ENCODE measurements at places on chromosomes 2 and 18. TPM values are rescaled to one million over a fixed set of nuclear protein-coding genes. Genes with fewer than 3 reads are reported as not detected.

The MBD2 gene
- total RNA-seq, result 91.9 TPM

The KCNF1 gene
- total RNA-seq, result not detected

The CROCC2 gene
- total RNA-seq, result not detected

The ALKAL2 gene
- not detected for total RNA-seq

The C2orf15 gene
- 0.79 TPM for total RNA-seq

The TSPYL6 gene
- total RNA-seq, result not detected

The LYPD6B gene
- not detected for total RNA-seq

The ZEB2 gene
- total RNA-seq, result 1.2 TPM

The MAPRE3 gene
- total RNA-seq, result 1.8 TPM

The TRIM43 gene
- total RNA-seq, result not detected

The NPAS2 gene
- 10.2 TPM for total RNA-seq

The SERPINB7 gene
- not detected for total RNA-seq

The CCDC148 gene
- not detected for total RNA-seq

The DBI gene
- total RNA-seq, result 147 TPM

The SLC23A3 gene
- total RNA-seq, result 2.5 TPM

The GPR45 gene
- not detected for total RNA-seq

The CIB4 gene
- total RNA-seq, result not detected

The SEPTIN10 gene
- total RNA-seq, result 1.0 TPM

The REG3G gene
- not detected for total RNA-seq

The LAMA1 gene
- not detected for total RNA-seq

The CKAP2L gene
- total RNA-seq, result 45.4 TPM

The C2orf92 gene
- 8.3 TPM for total RNA-seq

The SLC30A3 gene
- 0.12 TPM for total RNA-seq

The CRACDL gene
- total RNA-seq, result 0.20 TPM

The MROH2A gene
- not detected for total RNA-seq

The GALR1 gene
- total RNA-seq, result not detected

The ALPP gene
- not detected for total RNA-seq

The OSGEPL1 gene
- 7.0 TPM for total RNA-seq

The CENPO gene
- total RNA-seq, result 39.0 TPM

The SIX3 gene
- total RNA-seq, result not detected

The UGT1A3 gene
- not detected for total RNA-seq

The SERPINB5 gene
- not detected for total RNA-seq

The FBXO41 gene
- total RNA-seq, result 16.4 TPM

The GALNT14 gene
- total RNA-seq, result not detected

The RTKN gene
- total RNA-seq, result 0.81 TPM

The CDK15 gene
- total RNA-seq, result not detected

The TTC31 gene
- total RNA-seq, result 38.3 TPM
